DMS79 (cell line): ENCODE measurements at places on chromosomes 1 and 21.
A peak's percentile ranks its signal among the peaks of the same experiment; 100 is the strongest.

GRCh38 chr21:28729887-28730286, 262.8 kb downstream of the LTN1 start:
- no peak for DNase-seq

GRCh38 chr1:1302951-1303509, 4.7 kb downstream of the ACAP3 start:
- peak; percentile 5 for DNase-seq

- DNase-seq: no peak
Observed at GRCh38 chr1:209106237-209106741, 477.2 kb upstream of the CAMK1G start.

GRCh38 chr1:182092336-182092735, 30.8 kb upstream of the ZNF648 start:
- no peak for DNase-seq

DNA sequence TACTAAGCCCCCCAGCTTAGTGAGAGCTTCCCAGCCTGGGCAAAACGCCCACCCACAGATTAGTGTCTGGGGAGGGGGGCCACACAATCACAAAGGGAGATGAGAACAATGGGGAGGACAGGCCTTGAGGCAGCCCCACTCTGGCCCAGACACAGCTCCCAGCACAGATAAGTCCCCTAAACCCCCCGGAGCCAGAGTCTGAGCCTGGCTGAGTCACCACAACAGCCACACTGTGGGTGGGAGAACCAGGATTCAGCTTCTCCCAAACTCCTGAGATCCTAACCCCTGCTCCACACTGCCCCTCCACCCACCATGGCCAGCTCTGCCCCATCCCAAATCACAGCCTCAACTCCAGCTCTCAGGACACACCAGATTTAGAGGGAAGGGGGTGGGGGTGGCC, 4.2 kb downstream of the NECTIN4 start:
- DNase-seq: no peak
